HEK293T (cell line): ENCODE measurements at places on chromosomes 2 and 18.

GRCh38 chr18:48815179-48815515, 135.6 kb downstream of the SMAD7 start:
- DNase-seq: no peak

GRCh38 chr2:73386342-73386868, 769 bp downstream of the ALMS1 start:
- no peak for DNase-seq

GRCh38 chr18:55416791-55417190, 171.2 kb downstream of the TCF4 start:
- DNase-seq: no peak

DNA sequence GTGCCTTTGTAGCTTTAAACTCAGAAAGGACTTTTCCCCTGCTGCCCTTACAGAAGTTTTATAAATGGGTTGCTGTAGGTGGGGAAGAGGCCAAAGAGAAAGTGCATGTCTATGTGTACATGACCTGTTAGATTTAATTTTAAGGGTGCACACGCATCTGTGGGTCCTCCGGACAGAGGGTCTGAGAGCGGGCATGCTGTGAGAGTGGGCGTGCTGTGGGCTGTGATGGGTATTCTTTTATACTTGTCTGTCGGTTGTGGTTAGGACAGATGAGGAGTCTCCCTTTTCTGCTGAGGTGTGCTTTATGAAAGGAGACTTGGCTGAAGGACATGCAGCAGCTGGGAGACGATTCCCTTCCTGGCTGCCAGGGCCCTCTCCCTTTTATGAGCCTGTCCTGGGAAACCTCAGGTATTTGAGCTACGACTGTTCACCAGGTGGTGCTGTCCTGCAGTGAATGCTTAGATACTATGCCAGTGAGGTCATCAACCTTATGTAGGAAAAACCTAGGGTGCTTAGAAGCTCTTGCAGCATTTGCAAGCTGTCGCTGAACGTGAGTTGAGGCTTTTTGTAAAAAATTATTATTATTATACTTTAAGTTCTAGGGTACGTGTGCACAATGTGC, 67.5 kb downstream of the TANC1 start:
- DNase-seq: no peak

DNA sequence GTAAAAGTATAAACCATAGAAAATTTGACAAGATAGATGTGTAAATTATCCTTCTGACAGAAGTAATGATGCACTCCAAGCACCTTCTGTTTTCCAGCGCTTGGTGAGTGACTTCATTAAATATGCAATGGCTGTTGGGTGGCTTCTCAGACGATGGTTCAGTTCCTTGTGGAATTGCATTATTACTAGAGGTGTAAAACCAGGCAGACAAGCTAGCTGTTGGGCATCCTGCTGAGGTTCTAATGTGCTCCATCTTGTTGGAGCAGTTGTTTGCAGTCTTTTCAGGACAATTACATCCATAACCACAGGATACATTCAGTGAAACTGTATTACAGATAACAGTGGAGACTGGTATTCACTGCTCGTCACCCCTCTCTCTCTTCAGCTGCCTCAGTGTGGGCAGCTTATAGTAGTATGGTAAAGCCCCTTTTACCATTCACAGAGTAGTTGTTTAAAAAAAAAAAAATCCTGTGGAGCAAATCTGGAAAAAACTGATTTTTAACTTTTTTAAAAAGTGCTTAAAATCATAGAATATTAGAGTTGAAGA, 143.5 kb downstream of the AGPS start:
- DNase-seq: no peak

- no peak for DNase-seq
Observed at GRCh38 chr18:11565716-11566115, 43.7 kb upstream of the SLC35G4 start.

- DNase-seq: no peak
Observed at GRCh38 chr2:200763422-200763821, 48.3 kb upstream of the BZW1 start.

- peak; percentile 25 for DNase-seq
Observed at GRCh38 chr2:160371251-160372009, 122.2 kb downstream of the RBMS1 start.

DNA sequence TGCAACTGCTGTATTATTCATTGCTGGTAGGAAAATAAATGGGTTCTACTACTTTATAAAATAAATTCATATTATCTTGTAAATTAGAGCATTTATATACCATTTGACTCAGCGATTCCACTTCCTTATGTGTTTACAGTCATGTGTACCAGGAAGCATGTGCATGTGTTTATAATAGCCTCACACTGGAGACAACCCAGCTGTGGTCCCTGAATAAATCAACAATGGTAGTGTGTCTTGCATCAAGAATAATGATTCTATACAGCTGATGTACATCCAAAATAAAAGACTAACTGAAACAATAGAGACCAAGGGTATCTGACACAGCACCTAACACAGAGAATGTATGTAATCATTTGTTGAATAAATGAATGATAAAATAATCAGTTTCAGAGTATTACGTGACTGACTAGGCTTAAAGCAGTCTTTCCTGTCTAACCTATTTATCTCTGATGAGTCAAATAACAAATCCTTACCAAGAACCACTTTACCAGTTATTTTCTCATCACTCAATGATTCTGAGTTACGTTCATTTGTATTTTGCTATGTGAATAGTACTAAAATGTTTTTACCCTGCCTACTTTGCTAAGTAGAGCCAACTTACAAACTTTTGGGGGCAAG, 216.8 kb downstream of the UBE2E3 start:
- DNase-seq: no peak
